ENCODE measurements at places on chromosomes 6 and 20. TPM values are rescaled to one million over a fixed set of nuclear protein-coding genes. Genes with fewer than 3 reads are reported as not detected.

GRCh38 chr20:15674253-15675060, 898.8 kb downstream of the KIF16B start:
- no peak for DNase-seq

DNA sequence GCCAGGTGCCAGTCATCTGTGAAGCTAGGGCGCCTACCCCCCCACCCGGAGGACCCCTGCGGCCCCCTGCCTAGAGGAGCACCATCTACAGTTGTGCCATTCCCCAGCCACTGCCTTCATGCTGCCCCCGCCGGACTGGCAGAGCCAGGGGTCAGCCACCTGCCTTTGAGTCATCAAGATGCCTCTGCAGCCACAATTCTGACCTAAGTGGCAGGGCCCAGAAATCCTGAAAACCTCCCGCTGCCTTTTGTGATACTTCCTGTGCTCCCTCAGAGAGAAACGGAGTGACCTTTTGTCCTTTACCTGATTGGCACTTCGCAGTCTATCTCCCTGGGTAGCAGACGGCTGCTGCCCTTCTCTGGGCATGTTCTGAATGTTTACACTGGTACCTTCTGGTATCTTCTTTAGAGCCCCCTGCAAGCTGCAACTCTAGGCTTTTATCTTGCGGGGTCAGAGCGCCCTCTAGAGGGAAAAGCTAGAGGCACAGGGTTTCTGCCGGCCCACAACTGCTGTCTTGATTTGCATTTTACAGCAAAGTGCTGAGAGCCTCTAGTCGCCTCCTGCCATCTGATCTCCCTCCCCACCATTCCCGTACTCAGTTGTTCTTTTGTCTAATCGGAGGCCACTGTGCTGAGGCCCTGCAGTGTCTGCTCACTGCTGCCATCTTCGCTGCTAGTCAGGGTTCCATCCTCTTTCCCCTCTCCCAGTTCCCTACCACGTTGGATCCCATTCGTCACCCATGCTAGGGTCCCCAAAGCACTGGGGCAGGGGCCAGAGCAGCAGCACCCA, 26.9 kb downstream of the SPATA2 start:
- peak; percentile 22 for DNase-seq

GRCh38 chr20:58293453-58293852, 16.1 kb upstream of the RAB22A start:
- no peak for DNase-seq

DNA sequence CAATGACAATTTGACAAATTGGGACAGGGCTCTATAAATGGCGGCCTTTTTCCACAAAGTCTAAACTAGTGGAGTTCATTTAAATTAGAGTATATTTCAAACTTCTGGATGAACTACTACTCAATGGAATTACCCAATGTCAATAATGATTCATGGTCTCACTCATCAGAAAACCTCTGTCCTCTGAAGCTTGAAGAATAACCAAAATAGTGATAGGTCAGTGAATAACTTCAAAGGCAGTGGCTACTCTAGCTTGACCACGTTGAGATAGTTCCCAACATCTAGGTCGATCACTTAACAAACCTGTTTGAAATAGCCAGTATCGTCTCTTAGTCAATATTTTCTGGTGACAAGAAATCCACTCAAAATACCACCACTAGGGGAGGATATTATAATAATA, 197.6 kb downstream of the HDGFL1 start:
- DNase-seq, result no peak

GRCh38 chr6:154462425-154462824, 48.1 kb downstream of the CNKSR3 start:
- DNase-seq, result no peak

The HDGFL1 gene
- total RNA-seq, result not detected

The DLK2 gene
- 0.25 TPM for total RNA-seq

The FAM209B gene
- not detected for total RNA-seq

The PKIB gene
- 0.13 TPM for total RNA-seq

All from pulmonary artery endothelial cell (primary cell).